ENCODE measurements at places on chromosomes 12 and 14. TPM values are rescaled to one million over a fixed set of nuclear protein-coding genes. Genes with fewer than 3 reads are reported as not detected.

DNA sequence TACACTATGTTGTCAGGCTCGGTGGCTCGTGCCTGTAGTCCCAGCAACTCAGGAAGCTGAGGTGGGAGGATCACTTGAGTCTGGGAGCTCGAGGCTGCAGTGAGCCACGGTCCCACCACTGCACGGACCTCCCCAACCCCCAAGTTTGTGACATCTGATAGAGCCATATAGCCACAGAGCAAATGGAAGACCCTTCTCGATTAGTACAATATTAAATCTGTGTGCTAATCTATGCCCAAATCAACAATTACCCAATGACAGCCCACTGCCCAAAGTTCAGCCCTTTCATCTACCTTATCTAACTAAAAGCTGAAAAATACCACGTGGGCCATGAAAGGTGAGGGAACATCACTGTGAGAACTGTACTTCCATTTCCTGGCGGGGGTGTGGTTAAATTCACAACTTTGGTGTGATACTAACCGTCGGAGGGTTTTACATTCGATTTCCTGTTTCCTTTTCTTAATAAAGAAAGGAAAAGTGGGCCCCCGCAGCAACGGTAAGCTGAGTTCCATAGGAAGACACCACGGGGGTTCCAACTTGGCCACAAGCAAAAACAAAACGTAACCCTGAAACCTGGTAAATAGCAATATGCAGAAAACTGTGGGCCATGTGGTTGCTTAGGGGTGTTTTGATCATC is 31.2 kb upstream of the FOS start:
- ATAC-seq = no peak

The SMCO3 gene
- 0.42 TPM for total RNA-seq

The HDAC7 gene
- total RNA-seq = 19.5 TPM

The ADAM21 gene
- 0.99 TPM for total RNA-seq

DNA sequence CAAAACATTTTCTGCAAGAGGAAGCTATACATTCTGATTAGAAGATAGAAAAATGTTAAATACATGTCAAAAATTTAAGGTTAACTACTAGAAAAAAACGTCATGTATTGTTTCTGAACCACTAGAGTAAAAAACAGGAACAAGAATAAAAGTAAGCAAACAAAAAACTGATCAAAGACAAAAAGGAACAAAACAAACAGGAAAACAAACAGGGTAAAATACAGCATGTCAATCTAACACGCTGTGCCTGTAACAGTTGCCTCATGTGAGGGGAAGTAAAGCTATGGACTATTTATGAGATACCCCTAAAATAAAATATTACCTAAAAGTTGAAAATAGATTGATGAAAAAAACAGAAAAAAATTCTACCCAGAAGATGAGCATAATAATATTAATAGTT is 43.9 kb downstream of the EGLN3 start:
- no peak for ATAC-seq

DNA sequence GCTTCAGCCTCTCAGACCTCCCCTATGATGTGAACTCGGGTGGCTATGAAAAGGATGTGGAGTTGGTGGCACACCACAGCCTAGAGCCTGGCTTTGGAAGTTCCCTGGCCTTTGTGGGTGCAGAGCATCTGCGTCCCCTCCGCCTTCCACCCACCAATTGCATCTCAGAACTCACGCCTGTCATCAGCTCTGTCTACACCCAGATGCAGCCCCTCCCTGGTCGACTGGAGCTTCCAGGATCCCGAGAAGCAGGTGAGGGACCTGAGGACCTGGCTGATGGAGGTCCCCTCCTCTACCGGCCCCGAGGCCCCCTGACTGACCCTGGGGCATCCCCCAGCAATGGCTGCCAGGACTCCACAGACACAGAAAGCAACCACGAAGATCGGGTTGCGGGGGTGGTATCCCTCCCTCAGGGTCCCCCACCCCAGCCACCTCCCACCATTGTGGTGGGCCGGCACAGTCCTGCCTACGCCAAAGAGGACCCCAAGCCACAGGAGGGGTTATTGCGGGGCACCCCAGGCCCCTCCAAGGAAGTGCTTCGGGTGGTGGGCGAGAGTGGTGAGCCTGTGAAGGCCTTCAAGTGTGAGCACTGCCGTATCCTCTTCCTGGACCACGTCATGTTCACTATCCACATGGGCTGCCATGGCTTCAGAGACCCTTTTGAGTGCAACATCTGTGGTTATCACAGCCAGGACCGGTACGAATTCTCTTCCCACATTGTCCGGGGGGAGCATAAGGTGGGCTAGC is 7.0 kb upstream of the RPS26 start:
- no peak for ATAC-seq

The MUCL1 gene
- 14.1 TPM for total RNA-seq

DNA sequence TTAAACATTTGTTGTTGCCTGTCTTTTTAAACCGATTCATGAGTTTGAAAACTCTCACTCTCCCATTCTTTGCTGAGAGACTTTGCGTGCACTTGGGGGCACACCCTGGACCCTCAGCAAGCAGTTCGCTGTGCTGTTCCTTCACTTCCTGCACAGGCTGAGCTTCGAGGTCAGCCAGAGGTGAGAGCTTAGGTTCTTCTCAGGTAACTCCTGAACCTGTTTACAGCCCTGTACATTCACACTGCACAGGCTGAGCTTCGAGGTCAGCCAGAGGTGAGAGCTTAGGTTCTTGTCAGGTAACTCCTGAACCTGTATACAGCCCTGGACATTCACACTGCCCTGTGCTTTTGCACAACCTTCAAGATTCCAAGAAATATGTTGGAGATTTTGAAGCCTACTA is 9.8 kb upstream of the CLECL1 start:
- no peak for ATAC-seq

The WDHD1 gene
- 22.1 TPM for total RNA-seq

- ATAC-seq = no peak
Measured at GRCh38 chr12:71442567-71442931, 3.0 kb downstream of the LGR5 start.

Data from motor neuron (in vitro differentiated cells).